SW 1271 (cell line): ENCODE measurements at places on chromosomes 7 and 10.

- DNase-seq: peak; percentile 58
Observed at GRCh38 chr7:86939197-86939814, 120.1 kb downstream of the ELAPOR2 start.

- no peak for DNase-seq
Observed at GRCh38 chr10:130545122-130545521, 408.9 kb downstream of the GLRX3 start.

DNA sequence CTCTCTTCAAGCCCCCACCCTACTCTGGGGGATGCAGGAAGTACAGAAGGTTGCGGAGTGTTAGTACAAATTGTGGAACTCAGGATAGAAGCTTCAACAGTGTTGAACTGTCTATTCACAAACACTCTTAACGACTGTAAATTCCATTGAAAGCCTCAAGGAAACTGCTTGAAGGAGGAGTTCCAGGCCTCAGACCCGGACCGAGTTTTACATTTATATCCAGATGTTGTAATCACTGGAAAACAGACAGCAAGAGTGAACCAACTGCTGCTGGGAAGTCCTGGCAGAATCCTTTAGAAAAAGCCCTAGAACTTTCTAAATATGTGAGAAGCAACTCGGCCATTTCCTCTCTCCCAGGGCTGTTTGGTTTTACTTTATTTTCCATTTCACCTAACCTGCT lies 84.1 kb upstream of the LRRC18 start:
- no peak for DNase-seq

- DNase-seq: no peak
Observed at GRCh38 chr10:78504181-78504580, 470.5 kb downstream of the RPS24 start.

GRCh38 chr7:106019470-106019820 lies 56.4 kb downstream of the CDHR3 start:
- DNase-seq: no peak

DNA sequence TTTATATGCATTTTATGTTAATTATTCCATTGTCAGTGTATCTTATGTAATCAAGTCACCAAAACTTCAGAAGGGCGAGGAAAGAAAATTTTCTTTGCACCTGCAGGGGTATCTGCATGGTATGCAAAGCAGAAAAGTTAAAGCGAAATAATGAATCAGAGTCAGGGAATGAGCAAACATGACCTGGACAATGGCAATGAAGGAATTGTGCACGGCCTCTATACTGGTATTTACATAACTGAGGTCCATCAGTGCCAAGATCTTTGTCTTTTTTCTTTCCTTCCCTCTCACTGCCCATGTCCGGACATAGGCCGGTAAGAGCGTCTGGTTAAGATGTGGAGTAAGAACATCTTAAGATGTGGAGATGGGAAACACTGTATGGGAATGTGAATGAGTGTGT lies 14.4 kb upstream of the AKR1C3 start:
- DNase-seq: no peak

DNA sequence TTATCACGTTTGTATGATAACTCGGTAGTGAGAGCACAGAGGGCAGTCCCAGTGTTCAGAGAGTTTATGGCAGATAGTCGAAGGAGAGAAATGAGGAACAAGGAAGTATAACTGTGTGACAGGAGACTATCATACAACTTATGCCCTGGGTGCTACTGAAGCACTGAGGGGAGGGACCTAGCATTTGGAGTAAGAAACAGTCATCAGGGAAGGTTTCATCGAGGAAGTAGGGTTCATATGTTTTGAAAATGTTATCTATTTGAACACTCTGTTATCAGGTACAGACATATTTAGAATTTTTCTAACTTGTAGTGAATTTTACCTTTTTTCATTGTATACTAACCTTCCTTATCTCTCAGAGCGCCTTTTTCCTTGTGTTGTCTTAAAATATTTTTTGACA lies 1214.4 kb upstream of the C7orf33 start:
- no peak for DNase-seq
